ENCODE measurements at places on chromosomes 16 and 17.

DNA sequence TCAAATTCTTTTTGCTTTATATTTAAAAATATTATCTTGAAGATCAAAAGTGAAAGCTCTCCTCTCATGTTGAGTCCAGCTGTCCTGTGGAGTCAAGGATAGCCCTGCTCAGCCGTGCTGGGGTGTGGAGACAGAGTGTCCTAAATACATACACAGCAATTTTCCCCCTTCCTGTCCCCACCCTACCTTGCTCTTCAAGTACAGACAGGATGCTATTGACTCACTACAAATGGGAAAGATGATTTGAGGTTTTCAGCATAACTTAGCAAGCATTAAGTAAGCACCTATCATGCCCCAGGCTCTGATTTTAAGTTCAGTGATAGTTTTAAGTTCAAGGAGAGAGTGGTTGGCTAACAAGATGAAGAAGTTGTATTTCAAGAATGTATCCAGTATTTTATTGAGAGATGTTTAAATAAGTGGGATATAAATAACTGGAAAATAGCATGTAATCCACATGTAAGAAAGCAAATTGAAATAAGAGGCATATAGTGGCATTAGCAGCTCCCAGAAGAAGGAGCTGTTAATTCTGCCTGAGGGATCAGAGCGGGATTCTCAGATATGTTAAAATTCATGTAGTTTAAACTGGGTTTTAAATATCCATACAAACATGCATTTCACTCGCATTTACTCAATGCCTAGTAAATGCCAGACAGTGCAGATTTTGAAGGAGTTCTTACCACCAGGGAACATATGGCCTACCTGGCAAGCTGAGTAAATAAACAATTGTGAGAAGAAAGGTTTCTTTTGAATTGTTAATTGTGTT, 183.5 kb upstream of the ANKFN1 start:
- DNase-seq = no peak
- H3K36me3 ChIP-seq = no peaks in the 10 kb centered on the region
- H3K4me1 ChIP-seq = no peaks in the 10 kb centered on the region

DNA sequence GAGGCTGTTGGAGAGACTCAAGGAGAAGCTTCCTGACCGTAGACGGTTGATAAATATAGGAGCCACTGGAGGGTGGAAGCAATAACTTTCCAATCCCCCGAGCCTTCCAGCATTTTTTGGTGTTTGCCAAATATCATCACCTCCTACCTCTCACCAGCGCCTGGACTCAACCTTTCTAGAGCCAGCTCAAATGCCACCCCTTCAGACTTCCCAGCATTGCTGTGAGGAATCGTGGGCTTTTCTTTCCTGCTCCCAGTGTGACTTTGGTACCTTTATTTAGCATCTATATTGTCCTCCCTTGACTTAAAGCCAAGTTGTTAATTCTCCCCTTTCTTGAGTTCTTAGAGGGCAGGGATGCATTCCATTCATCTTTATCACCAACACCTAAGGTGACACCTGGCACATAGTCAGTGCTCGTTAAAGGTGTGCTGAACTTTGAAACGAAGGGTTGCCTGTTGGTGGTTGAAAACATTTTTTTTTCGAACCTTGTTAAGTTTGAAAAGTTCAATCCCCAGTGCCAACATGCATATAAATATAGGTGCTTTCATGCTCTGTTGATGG, 35.3 kb upstream of the CCR7 start:
- H3K27ac ChIP-seq = no peak overlapping the region
- H3K36me3 ChIP-seq = no peaks in the 10 kb centered on the region
- no peak for DNase-seq
- no peaks in the 10 kb centered on the region for H3K4me1 ChIP-seq
- no peak overlapping the region for H3K4me3 ChIP-seq

- no peaks in the 10 kb centered on the region for H3K27me3 ChIP-seq
- H3K27ac ChIP-seq = peak within 1 kb of the TSS; percentile 33
- no peak for DNase-seq
- no peak within 1 kb of the TSS for H3K4me3 ChIP-seq
- no peaks in the 10 kb centered on the region for H3K36me3 ChIP-seq
Measured at GRCh38 chr17:29042679-29043538, at the start of gene PIPOX. Gene PIPOX, plus strand, starts transcription at chr17:29043141. Its CDS starts 85 bp downstream, at chr17:29043226.

GRCh38 chr16:55834049-55834448, 1.2 kb upstream of the CES1 start:
- no peaks in the 10 kb centered on the region for H3K4me1 ChIP-seq
- no peaks in the 10 kb centered on the region for H3K27me3 ChIP-seq
- no peak for DNase-seq

DNA sequence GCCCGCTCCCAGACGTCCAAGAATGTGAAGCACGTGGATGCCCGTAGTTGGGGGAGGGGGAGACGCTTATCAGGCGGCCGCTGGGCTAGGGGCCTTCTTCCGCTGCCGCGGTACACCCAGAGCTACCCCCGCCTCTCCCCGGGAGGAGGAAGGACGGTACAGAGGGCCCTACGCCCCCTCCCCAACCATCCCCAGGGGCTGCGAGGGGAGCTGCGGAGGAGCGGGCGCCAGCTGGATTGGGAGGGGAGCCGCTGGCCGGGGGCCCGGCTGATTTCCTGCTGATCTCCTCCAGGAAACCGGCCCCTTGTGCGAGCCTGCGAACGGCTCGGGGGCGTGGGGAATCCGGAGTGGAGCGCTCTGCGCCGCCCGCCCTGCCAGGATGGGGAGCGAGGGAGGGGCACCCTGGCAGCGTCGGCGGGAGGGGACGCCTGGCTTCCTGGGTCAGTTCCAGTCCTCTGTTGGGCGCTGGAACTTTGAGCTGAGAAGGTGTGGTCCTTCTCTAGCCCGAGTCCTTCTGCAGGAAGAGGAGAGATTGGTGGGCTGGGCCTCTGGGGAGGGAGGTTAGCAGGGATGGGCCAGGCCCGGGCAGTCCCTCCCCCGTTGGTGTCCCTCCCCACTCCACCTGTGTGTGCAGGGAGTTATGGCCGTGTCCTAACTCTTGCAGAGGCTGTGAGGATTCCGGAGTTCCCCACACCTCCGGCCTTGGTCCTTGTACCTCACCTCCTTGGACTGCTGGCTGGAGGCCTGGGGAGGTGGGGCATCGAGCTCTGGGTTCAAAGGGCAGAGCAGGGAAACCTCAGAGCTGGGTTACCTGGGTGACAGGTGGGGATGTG, 19.2 kb downstream of the GJD3 start:
- no peaks in the 10 kb centered on the region for H3K27me3 ChIP-seq
- DNase-seq = peak; percentile 94
- H3K4me1 ChIP-seq = peaks cover 36% of the 10 kb centered on the region
- no peaks in the 10 kb centered on the region for H3K36me3 ChIP-seq

GRCh38 chr16:4795181-4795827, at the start of gene SMIM22:
Gene SMIM22, plus strand, starts transcription at chr16:4795369. Its CDS starts 366 bp downstream, at chr16:4795735.
- peak; percentile 87 for DNase-seq
- no peaks in the 10 kb centered on the region for H3K27me3 ChIP-seq
- H3K27ac ChIP-seq = peak within 1 kb of the TSS; percentile 63

- H3K27me3 ChIP-seq = no peaks in the 10 kb centered on the region
- no peak overlapping the region for H3K27ac ChIP-seq
- no peaks in the 10 kb centered on the region for H3K4me1 ChIP-seq
- DNase-seq = no peak
Measured at GRCh38 chr17:17811381-17812210, 25.2 kb downstream of the SREBF1 start.

GRCh38 chr17:34920676-34921075, 40.6 kb downstream of the CCT6B start:
- H3K4me1 ChIP-seq = no peaks in the 10 kb centered on the region
- DNase-seq = no peak
- H3K27ac ChIP-seq = no peak overlapping the region
- H3K36me3 ChIP-seq = no peaks in the 10 kb centered on the region
- H3K27me3 ChIP-seq = no peaks in the 10 kb centered on the region

DNA sequence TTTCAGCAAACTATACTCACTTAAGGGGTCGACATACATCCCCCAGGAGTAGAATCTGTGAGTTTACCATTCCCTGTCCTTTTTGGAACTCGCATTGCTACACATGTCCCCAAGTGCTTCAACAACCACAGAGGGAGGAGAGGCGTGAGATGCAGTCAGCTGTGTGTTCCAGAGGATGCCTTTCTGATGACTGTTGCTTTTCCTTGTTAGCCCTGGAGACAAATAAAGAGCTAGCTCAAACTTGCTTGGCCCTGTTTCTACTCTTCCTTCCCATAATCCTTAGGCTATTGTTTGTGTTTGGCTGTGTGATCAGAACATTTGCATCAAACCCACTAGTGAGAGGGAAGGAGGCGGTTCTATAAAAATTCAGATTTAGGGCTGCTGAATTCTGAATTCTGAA, 264.0 kb downstream of the ENGASE start:
- H3K36me3 ChIP-seq = no peaks in the 10 kb centered on the region
- no peaks in the 10 kb centered on the region for H3K27me3 ChIP-seq
- H3K4me3 ChIP-seq = no peak overlapping the region
- no peak overlapping the region for H3K27ac ChIP-seq
- DNase-seq = no peak
- H3K4me1 ChIP-seq = no peaks in the 10 kb centered on the region

All from colonic mucosa (tissue), 4 donors.